WERI-Rb-1 (cell line): ENCODE measurements at places on chromosomes 11 and 22.

- DNase-seq, result no peak
These were observed 1288.6 kb upstream of the CNTN5 start for GRCh38 chr11:97732011-97732632.

DNA sequence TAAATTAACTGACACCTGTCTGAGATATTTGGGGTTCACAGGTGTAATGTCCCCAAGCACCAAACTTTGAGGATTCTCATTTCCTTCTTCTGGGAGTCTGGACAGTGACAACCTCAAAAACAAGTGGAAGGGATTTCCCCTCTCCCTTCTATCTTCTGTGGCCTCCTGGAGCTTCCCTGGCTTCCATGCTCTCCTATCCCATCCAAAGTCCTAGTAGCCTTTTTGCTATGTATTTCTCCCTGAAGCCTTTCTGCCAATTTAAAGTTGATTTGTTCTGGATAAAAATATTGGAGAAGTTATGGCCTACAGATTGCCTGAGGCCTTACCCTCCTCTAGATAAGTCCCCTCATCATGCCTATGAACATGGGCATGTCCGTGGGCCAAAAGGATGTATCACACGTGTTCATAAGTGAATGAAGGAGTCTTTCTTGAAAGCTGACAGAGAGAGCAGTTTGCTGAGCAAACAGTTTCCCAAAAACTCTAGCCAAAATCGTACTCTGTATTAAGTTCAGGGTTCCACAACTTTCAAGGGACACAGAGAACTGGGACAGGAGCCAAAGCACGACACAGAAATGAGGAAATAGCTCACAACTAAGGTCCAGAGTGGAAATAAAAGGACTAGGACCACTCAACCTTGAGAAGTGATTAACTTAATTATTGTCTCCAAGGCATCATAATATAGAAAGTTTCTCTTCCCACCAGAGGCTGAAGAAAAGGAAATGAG lies 6.7 kb downstream of the HEPACAM start:
- no peak for DNase-seq

- DNase-seq, result no peak
These were observed 12.6 kb downstream of the IGF2 start for GRCh38 chr11:2126520-2127085.

GRCh38 chr22:49764127-49764581 lies 63.5 kb downstream of the BRD1 start:
- no peak for DNase-seq

DNA sequence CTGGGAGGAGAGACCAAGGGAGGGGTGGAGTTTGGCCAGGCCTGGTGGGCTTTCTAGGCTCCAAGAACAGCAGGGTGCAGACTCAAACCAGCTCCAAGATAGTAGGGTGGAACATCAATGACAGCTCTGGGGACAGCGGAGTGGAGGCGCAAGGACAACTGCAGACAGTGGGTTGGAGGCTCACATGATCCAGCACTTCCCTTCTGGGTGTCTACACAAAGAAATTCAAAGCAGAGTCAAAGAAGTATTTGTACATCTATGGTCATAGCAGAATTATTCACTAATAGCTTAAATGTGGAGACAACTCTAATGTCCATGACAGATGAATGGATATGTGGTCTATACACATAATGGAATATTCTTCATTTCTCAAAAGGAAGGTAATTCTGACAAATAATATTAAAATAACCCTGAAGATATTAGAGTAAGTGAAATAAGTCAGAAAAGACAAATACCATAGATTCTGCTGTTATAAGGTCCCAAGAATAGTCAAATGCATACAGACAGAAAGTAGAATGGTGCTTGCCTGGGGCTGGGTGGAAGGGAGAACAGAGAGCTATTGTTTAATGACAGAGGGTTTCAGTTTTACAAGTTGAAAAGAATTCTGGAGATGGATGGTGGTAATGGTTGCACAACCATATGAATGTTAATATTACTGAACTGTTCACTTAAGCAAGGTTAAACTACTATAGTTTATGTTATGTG lies 5.5 kb upstream of the GAB4 start:
- DNase-seq, result no peak
